ENCODE measurements at places on chromosomes 5 and 9.

GRCh38 chr9:113511856-113512761 lies 48.6 kb downstream of the RGS3 start:
- DNase-seq = no peak

DNA sequence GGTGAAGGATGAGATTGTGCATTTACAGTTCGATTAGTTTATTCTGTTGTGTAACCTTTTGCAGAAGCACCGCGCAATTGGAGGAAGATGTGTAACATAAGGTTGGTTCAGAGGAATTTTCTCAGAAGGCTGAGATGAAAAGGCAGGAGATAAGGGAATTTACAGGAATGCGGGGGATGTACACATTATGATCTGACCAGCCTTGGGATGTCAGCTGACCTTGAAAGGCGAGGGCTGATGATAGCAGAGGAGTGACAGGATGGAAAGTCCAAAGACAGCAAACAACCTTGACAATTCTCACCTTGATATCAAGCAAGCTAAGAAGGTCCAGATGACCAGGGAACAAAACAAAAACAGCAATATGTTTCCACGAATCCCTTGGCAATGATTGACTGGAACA lies 88.8 kb downstream of the OTULIN start:
- DNase-seq = no peak

GRCh38 chr9:5425006-5425628 lies 12.6 kb downstream of the PLGRKT start:
- peak; percentile 13 for DNase-seq

GRCh38 chr5:154109416-154110106 lies 70.8 kb downstream of the MFAP3 start:
- no peak for DNase-seq

GRCh38 chr9:136695435-136695895 lies 8.2 kb upstream of the AGPAT2 start:
- DNase-seq = no peak

DNA sequence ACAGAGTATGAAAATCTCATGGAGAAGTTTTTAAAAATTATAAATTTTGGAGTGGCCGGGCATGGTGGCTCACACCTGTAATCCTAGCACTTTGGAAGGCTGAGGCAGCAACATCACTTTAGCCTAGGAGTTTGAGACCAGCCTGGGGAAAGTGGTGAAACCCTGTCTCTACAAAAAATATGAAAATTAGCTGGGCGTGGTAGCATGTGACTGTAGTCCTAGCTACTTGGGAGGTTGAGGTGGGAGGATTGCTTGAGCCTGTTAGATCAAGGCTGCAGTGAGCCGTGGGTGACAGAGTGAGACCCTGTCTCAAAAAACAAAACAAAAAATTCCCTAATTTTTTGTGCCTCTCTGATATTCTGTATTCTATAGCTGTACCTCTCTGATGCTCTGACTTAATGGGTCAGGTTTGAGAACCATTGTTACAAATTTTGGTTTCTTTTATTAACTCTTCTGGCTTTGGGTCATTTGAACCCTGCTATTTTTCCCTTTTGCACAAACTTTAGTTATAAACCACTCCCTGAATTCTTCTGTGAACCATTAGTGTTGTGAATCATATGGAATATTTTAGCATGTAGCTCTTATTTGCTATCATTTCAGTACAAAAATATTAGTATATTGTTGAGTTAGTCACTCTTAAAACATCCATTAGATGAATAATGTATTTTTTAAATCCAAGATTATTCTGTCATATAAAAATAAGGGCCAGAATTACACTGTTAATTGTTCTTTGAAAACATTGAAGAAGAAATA lies 51.0 kb downstream of the FER start:
- no peak for DNase-seq

GRCh38 chr5:129724222-129724621 lies 23.7 kb upstream of the MINAR2 start:
- DNase-seq = no peak

DNA sequence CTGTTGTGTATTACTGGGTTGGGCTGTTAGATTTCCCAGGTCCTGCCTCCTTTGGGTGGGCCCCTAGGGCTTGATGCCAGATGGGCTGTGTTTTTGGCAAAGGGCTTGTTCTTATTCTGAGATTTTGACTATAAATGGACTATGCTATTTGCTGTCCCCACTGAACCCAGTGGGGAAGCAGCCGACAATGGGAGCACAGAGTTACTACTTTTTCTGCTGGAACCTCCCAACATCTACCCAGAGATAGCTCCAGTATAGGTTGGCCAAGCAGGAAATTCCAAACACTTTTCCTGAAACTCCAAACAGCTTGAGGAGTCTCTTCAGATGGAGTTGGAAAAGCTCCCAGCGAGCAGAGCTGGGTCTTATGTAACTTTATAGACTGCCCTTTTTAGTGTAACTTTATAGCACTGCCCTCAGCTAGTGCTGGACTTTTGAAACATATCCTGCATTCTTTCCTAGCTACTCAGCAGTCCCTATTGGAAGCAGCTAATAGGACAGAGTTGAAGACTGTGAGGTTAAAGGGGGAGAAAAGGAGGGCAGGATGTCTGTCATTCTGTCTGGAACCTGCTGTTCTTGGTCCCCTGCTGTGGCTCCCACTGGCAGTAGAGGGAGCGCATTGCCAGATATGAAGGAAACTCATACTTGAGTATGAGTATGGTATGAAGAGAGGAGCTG lies 21.0 kb downstream of the RUSC2 start:
- no peak for DNase-seq

GRCh38 chr9:73230251-73230650 lies 78.6 kb downstream of the ANXA1 start:
- no peak for DNase-seq

- DNase-seq = no peak
These were observed 22.0 kb downstream of the PAPPA start for GRCh38 chr9:116175614-116176013.

DNA sequence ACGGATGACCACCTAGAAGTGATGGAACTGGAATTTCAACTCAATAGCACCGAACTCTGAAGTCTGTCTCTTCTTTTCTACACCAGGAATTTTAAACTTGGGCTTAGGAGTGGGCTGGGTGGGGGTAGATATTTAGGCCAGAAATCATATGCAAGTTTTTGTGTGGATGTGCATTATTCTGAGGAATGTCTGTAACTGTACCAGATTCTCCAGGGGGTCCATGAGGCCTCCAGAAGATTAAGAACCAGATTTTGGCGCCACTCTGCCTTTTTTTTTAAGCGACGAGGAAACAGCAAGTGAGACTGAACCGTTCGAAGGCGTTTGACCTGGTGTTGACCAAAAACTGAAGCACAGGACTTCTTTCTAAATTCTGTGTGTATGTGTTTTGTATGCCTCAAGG lies 88.8 kb upstream of the TTC23L start:
- no peak for DNase-seq

DNA sequence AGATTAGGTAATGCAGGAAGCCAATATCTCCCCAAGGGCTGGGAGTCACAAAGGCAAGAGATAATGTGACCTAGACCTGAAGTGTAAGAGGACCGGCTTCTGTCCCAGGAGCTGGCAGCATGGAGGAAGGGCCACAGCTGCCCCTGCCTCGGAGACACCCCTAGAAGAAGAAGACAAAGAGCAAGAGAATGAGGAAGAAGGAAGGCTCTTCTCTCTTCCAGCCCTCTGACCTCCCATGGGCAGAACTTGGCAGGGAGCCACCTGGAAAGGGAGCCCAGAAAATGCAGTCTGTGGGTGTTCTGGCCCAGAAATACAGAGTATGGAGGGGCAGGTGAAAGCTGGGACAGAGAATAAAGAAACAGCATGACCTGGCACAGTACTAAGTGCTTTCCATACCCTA lies 151.0 kb downstream of the C5orf15 start:
- DNase-seq = no peak

DNA sequence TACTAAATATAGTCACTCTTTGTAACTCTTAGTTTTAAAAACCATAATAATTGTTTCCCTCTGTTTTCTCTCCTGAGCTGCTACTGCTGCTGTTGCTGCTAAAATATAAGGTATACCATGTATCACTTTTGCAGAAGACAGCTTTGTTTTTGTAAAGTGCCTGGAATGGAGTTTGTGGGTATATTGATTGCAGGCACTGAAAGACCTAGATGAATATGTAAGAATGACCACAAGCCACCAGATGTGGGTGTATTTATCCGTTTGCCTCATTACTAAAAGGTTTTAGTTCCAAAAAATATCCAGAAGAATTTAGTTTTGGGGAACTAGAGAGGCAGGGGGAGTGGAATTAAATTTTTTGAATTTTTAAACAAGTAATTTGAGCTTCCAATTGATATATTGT lies 151.1 kb upstream of the CDKN2B start:
- no peak for DNase-seq

DNA sequence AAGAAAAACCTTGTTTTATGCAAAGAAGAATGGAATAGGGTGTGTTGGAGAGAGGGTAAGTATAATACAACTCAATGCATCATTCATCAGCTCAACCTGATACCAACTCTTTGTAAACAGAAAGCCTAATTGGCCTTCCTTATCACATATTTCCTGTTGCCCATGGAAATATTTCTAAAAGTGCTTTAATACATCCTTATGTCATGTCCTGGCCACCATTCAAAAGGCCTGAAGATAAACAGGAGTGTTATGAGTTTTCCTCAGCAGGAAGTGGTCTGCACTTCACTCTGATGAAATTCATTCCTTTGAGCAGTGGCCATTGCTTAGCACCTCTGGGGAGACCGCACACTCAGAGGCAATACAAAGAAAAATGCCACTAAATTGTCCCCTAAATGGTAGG lies 511.2 kb downstream of the SEMA5A start:
- DNase-seq = no peak

DNA sequence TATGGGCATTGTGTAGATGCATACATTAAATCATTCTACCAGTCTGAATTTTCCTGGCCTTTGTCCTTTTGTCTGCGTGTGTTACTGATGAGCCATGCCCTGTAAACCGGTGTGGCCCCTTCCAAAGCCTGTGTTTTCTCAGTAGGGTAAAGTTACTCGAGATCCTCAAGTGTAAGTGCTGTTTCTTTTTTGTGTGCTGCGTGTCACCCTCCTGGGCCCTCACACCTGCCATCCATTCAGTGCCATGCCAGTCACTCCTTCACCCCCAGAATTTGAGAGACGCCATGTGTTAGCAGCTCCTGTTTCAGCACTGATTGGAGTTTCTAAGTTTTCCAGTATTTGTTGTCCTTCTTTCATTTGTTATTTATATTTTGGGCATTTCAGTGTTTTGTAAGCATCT lies 288.2 kb downstream of the FANCC start:
- no peak for DNase-seq

DNA sequence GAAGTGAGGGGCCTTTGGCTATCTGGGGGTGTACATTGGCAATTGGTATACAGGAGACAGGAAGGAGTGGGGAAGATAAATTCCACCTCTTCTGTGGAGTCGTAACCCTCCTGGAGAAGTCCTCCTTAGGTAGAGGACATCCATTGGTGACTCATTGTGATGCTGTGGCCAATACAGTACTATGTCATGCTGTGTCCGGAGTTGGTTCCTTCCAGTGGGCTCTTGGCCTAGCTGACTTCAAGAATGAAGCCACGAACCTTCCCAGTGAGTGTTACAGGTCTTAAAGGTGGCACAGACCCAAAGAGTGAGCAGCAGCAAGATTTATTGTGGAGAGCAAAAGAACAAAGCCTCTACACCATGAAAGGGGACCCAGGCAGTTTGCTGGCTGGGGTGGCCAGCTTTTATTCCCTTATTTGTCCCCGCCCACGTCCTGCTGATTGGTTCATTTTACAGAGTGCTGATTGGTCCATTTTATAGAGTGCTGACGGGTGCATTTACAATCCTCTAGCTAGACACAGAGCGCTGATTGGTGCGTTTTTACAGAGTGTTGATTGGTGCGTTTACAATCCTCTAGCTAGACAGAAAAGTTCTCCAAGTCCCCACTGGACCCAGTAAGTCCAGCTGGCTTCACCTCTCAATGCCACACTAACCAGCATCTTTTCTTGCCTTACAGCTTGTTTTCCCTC lies 37.3 kb upstream of the FBP1 start:
- no peak for DNase-seq

DNA sequence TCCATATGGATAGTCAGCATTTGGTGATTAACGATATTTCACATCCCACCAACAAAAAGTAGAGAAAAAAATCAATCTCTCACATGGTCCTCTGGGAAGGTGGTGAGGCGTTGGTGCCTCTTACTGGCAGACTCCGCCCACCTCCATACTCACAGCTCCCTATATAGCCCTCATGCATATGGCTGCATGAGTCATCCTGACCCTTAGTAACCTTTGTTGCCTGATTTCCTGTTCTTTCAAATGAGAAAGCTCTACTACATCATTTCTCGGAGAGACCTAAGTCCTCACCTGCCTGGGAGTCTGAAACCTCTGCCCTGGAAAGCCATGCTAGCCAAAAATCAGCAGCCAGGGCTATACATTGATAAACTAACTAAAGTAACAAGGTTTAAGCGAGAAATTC lies 33.3 kb upstream of the ABCA1 start:
- DNase-seq = no peak

DNA sequence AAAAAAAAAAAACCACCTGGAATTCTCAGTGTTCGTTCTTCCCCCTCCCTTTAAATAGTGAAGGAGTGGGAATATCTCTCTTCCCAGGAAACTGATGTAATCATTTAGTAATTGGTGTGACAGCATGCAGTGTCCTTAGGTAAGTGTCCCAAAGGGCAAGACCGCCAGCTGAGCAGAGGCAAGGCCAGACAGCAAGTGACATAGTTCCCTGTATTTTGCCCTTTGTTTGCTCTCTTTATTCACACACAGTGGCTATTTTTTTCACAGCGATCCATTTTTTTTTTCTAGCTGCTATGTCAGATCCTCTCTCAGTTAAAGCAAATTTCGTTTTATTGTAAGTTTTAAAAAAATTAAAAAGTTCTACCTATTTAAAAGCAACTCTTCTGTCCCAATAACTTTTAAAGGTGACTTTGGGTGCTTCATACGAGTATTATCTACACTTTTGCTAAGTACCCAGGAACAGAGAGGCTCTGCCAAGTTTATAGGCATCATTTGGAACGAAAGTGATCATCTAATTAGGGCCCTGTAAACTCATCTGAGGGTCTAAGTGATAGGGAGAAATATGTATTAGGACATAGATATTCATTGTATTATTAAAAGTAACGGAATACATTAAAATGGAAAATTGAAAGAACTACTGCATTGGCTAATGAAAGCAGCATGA lies 98.2 kb upstream of the ALDH1A1 start:
- no peak for DNase-seq

GRCh38 chr5:164153469-164154172 lies 648.2 kb downstream of the MAT2B start:
- no peak for DNase-seq

GRCh38 chr9:124428751-124429529 lies 13.7 kb upstream of the PSMB7 start:
- no peak for DNase-seq

Measured in NCI-H1436 (cell line).